ENCODE measurements at places on chromosomes 7 and 10.

DNA sequence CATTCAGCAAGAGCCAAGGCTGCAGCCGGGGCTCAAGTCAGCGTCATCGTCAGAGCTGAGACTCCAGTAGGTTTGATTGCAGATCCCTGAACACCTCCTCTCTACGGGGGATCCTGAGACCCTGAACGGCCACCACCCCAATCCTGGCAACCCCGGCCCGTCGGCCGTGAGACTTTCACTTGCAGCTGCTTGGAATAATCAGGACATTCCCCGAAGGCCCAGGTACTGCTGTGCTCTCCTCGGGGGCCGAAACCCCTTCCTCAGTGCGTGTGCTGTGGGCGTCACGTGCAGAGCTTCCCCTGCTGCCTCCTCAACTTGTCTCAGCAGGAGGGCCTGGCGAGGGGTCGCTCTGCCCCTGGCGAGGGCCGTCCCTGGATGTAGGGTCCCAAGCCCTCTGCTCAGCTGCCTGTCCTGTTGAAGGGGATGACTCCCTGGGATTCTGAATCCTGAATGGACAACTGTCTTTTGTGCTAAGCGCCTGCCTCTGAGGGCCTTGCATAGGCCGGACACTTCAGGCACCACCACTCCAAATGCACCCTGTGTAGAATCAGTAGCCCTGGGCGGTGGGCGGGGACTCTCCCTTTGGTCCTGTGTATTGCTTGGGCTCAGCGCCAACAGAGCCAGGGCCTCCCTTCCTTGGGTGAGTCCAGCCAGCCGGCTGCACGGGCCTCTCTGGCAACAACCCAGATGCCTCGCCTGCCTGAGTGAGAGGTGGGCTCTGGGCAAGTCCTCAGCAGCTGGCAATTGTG, 63.8 kb upstream of the EBF3 start:
- no peak for DNase-seq

- no peak for DNase-seq
These were observed 18.7 kb upstream of the ARHGAP12 start for GRCh38 chr10:31947144-31947926.

DNA sequence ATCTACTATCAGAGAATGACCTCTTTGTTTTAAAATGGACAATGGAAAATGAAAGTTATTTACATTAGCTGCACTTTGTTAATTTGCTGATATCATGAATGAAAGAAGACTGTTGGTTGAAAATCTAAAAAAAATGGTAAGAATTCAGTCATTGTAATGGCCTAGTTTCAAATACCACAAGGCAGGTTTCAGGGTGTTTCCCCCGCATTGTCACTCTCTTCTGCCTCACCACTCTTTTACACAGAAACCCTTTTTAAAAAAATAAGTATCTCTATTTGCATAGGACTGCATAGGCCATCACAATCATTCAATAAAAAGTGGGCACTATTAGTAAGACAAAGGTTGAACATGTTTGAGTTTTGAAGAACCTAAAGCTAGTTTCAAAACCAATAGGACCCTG, 737.1 kb downstream of the INHBA start:
- DNase-seq = no peak

DNA sequence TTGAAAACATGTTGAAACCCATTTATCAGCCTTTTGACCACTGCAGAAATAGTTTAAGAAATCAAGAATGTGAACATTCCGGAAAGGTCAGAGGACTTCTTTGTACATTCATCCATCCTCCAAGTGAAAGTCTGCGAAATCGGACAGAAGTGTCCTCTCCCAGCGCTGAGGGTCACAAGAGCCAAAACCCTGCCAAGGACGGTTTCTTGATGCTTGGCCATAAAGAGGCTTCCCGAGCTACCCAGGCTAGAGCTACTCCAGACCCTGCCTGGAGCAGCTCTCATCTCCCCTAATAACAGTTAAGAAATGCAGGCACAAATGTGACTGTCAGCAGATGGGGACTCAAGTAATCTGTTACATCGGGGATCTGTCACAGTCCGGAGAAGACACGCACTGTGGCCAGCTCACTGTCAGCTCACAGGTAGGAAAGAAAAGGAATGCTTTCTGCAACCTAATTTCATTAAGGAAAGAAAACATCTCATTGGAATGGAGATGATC, 4.5 kb upstream of the CYTH3 start:
- DNase-seq = no peak

DNA sequence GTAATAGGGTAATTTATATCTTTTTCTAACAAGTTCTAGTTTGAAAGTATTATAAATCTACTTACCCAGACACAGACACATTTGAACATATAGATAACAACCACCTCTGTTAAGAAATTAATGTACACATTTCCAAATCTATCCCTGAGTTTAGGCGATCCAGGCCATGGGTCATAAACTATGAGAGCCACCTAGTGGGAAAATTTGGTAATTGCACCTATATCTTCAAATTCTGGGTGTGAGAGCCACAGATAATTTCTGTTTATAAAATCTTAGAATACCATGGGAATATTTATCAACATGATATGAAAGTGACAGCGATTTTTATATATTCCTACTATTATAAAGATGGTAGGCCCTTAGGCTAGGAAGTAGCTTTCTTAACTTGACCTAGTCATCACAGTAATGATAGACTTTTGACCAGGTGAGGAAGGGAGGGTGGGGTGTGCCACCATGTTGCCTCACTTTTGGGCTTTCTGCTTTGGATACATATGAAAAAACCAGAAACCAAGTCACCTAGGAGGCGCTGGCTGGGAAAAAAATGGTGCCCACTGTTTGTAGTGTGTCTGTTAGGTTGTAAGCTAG, 8.0 kb upstream of the EPHA1 start:
- DNase-seq = no peak

DNA sequence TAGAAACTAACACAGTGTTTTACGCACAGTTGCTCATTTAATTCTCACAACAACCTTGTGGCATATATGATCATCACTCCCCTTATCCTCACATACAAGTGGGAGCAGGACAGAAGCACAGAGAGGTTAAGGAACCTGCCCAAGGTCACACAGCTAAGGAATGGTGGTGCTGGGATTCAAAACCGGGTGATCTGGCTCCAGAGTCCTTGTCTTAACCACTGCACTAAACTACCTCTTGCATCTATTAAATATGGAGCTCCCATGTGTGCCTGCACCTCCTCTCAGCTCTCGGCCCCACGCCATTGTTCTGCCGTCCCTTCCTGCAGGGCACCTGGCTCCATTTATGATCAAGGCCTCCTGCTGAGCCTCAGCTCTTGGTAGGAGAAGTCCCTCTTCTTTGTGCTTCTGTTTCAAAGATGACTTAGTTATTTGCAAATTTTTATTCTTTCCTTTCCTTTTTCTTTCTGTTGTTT, 99.8 kb upstream of the PDGFA start:
- no peak for DNase-seq

DNA sequence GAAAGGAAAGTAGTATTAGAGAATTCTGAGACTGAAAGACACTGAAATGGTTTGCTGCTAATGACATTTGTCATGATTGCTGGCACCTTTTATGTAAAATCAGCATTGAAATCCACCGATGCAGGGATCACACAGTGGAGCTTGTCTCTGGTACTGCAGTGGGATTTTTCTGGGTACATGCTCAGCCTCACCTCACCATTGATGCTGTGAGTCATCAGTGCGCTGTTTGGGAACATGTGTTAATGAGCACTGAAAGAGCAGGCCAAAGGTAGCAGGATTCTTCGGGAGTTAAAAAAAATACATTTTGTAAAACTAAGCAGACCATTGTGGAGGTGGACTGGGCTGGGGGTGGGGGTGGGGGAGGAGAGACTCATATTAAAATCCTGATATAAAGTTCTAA, 174.9 kb downstream of the CREB5 start:
- DNase-seq = no peak

GRCh38 chr10:90450797-90451196, 407.0 kb downstream of the HTR7 start:
- no peak for DNase-seq

- DNase-seq = no peak
These were observed 46.0 kb downstream of the ST7 start for GRCh38 chr7:116999311-116999710.

DNA sequence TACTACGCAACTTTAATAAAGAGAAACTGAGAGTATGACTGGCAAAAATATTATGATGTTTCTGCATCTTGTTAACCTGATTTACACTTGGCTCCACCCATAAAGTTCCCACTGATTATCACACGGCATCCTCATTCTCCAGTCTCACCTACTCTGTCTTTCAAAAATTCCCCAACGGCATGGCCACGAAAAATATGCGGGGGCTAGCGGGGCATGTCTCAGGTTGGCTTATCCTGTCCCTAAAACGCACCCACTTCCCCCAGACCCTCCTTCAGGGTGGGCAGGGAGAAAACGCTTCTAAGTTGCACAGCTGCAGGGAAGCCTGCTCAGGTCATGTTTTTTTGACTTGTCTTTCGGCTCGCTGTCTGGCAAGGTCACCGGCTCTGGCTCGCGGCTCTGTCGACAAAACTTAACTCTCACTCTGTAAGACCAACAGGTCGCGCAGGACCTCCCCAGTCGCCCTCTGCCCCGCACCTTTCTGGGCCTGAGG, 3.8 kb downstream of the CDK6 start:
- no peak for DNase-seq

DNA sequence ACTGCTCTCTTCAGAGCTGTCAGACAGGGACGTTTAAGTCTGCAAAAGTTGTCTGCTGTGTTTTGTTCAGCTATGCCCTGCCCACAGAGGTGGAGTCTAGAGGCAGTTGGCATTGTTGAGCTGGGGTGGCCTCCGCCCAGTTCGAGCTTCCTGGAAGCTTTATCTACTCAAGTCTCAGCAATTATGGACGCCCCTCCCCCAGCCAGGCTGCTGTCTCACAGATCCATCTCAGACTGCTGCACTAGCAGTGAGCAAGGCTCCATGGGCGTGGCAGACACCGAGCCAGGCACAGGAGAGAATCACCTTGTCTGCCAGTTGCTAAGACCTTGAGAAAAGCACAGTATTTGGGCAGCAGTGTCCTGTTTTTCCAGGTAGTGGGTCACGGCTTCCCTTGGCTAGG, 98.1 kb downstream of the SDHAF3 start:
- no peak for DNase-seq

DNA sequence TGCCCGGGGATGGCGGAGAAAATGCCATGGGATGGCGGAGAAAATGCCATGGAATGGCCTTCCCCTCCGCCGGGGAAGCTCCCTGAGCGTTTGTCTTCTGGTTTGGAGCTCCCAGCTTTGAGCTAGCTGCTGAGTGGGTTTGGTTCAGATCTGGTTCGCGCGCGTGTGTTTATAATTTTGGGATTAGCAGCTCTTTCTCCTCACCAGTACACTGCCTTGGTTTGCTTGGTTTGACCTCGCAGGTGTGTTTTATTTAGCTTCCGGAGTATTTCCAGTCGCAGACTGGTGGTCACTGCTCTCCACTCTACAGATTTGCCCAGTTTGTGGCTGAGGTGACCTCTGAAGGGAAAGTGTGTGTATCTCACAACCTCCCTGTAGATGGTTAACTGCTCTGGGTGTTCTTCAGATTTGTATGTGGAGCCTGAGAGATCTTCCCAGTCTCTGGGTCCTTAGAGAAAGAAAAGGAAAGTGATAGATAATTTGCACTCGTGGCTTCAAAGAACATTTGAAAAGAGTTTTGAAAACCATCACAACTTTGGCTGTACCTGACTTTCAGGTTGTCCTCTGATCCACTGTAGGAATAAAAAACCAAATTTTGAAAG, 597 bp downstream of the ZNF277 start:
- DNase-seq = no peak

DNA sequence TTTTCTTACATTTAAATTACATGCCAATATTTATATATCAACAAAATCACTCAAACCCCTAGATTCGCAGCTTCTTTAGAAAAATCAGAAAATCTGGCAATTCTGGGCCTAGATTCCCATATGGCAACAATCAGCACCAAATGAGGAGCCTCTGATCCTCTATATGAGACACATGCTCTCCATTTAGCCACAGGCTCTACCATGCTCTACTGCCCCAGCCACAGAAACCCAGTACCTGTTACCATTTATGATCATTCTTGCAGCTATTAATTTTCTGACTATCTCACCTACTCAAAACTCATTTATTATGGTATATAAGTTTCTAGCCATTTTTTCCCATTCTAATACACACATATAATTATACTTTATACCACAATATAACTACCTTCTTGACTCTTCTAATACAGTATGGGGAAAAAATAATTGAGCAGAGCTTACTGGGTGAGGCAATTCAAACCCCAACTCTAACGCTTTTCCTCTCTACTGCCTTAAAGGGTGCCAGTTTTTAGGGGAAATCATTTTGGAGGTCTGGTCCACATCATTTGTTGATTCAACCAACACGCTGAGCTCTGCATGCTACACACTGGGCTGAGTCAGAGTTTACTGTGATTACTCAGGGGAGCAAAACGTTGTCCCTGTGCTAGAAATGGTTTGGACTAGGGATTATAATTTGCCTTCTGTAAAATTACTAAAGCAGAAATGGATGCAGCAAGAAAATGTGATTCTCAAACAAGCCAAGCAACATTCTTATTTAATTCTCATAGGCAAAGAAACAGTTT, 11.6 kb downstream of the PDLIM1 start:
- no peak for DNase-seq

All from epithelial cell of prostate (primary cell).